ENCODE measurements at places on chromosomes 16 and 17.
A peak's percentile ranks its signal among the peaks of the same experiment; 100 is the strongest.

- no peak for DNase-seq
Measured at GRCh38 chr17:42271779-42272035, 4.5 kb downstream of the STAT5B start.

GRCh38 chr17:71535321-71535720, 585.5 kb upstream of the SOX9 start:
- DNase-seq: no peak

GRCh38 chr16:17331071-17331607, 139.6 kb downstream of the XYLT1 start:
- DNase-seq: no peak

DNA sequence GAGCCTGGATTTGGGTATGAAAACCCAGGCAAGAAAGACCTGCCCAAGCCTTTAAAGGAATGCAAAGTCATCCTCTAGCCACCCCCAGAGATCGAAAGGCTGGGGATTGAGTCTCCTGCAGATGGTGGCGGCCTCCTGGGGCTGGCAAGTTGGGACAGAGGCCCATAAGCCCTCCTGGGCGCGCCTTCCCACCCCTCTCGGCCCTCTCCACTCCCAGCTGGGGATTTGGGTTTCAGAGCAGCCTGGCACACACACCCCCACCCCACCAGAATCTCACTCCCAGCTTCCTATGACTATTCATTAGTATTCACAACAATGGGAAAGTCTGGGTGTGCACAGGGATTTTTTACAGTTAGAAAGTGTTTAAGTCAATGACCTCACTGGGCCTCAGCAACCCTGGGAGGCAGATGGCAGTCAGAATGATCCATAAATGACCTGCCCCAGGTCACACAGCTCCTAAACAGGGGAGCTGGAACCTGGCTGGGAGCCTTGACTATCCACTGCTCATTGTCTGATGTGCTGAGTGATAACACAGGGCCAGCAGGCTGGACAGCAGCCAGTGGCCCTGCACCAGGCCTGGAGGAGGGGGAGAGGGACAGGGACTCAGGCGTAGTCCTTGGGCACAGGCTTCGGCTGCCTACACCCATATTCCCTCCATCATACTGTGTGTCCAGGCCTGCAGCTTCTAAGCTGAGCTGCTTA, 12.1 kb downstream of the NHERF1 start:
- no peak for DNase-seq

DNA sequence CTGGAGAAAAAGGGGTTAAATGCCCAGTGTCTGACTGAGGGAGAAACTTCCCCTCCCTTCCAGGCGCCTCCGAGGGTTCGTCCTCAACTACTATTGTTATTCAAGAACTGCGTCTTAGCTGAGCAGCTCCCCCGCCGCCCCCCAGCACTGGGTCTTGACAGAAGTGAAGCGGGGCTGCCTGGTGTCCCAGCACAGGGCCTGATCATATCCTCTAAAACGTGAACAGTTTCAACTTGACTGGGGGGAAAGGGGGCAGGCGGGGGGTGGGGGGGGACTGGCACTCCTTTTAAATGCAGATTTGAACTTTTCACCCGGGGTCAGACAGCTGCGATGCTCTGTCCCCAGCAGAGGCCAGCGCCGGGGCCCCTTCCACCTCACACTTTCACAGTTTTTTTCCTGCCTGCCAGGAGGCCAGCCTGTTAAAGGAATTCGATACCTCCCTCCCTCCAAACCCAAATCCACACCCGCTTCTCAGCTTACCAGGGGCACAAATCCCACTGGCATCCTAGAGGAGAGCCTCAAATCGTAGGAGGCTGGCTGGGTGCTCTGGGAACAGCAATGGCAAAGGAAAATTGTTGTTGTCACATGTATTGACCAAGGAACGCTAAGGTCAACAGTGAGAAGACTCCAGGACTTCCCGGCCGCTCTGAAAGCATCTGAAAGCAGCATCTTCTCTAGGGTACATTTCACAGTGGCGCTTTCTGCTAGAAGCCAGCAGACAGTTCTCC, 14.5 kb downstream of the ZFHX3 start:
- no peak for DNase-seq

- peak; percentile 26 for DNase-seq
Measured at GRCh38 chr17:40315678-40316570, 6.9 kb downstream of the RARA start.

- no peak for DNase-seq
Measured at GRCh38 chr17:15335446-15335845, 6.0 kb downstream of the TEKT3 start.

DNA sequence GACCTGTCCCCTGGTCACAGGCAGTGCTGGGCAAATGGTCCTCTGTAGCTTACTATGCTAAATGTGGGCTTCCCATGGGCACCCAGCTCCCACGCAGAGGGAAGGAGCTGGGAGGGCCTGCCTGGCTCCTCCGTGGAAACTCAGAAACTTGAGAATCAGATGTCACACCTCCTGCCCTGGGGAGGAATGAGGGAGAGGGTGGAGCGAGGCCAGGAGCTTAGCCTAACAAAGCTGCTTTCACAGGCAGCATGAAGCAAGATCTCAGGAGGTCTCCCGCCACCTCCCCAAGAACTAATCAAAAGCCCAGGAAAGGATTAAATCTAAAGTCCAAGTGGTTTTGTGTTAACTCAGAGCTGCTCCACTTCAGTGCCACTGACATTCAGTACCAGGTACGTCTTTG, 33.6 kb upstream of the XYLT2 start:
- no peak for DNase-seq

DNA sequence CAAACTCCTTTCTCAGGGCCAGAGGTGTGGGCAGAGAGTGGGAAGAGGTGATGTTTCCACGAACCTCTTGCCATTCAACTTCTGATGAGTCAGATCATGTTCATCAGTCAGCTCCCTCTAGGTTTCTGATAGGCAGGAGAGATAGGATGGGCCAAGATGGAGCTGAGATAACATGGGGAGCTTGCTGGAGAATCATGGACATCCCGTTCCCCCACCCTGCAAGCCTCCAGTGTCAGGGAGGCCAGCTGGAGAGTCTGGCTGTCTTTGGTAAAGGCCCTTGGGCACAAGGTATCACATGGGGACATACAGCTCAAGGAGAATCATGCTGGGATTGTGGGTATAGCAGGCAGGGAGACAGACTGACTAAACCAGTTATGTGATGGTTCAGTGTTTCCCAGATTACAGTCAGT, 136.0 kb upstream of the IRX3 start:
- no peak for DNase-seq

DNA sequence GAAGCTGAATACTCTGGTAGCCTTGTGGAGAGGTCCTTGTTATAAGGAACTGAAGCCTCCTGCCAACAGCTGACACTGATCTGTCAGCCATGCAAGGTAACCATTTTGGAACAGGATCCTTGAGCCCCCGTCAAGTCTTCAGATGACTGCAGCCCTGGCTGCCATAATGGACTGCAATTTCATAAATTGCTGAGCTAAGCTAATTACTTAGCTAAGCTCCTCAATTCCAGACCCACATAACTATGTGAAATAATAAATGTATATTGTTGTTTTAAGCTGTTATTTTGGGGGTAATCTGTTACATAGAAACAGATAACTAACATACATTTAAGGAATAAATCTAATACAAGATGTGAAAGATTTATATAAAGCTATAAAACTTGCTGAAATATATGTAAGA, 16.6 kb downstream of the ADAT1 start:
- no peak for DNase-seq

DNA sequence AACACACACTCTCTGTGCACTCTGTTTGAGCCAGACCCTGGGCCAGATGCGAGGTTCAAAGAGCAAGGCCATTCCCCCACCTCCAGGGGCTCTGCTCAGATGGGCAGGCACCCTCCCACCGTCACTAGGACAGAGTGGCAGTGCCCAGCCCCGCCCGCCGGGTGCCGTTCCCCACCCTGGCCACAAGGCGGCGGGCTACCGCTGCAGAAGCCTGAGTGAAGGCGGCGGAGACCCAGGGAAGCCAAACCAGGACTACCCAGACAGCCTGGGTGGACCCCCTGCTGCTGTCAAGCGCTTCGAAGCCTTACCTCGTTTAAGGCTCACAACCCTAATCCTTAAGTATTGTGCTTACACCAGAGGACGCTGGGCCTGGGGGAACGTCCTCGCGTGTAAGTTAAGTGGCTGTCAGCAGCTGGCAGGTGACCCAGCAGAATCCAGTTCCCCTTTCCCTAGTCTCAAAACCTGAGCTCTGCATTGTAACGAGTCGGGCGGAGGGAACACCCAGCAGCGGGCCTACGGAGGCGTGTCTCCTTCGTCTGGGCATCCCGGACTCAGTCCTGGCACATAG, 4.5 kb downstream of the ARHGAP27 start:
- DNase-seq: peak; percentile 82

- DNase-seq: no peak
Measured at GRCh38 chr17:18119938-18120337, 11.4 kb downstream of the MYO15A start.

DNA sequence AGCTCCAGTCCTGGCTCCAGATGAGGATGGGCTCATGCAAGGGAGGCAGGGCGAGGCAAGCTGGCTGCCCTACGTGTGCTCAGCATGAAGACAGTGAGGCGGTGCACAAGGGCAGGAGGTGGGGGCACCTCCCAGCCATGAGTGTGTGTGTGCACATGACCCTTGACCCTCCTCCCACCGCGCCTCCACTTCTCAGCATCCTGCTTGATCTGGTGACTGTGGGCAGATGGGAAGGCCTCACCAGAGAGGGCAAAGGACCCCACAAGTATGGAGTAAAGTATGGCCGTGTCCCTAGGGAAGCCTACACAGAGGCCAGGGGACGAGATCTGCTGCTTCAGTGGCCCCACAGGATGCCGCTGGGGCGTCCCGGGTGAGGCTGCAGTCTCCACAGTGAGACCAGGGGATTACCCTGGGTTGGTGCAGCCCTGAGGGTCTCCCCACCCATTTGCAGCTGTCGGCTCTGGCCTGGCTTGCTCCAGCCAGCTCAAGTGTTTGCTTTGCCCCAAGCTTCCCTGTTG, 7.9 kb upstream of the RNF222 start:
- DNase-seq: no peak

GRCh38 chr16:72246423-72246822, 74.5 kb upstream of the PMFBP1 start:
- no peak for DNase-seq

- DNase-seq: peak; percentile 47
Measured at GRCh38 chr17:68431661-68432071, 25.6 kb downstream of the WIPI1 start.

GRCh38 chr17:4165301-4166010, 22.5 kb downstream of the CYB5D2 start:
- DNase-seq: no peak

GRCh38 chr17:74853048-74853397, 6.7 kb downstream of the GRIN2C start:
- no peak for DNase-seq

- no peak for DNase-seq
Measured at GRCh38 chr17:39736319-39737165, 1.2 kb upstream of the GRB7 start.

DNA sequence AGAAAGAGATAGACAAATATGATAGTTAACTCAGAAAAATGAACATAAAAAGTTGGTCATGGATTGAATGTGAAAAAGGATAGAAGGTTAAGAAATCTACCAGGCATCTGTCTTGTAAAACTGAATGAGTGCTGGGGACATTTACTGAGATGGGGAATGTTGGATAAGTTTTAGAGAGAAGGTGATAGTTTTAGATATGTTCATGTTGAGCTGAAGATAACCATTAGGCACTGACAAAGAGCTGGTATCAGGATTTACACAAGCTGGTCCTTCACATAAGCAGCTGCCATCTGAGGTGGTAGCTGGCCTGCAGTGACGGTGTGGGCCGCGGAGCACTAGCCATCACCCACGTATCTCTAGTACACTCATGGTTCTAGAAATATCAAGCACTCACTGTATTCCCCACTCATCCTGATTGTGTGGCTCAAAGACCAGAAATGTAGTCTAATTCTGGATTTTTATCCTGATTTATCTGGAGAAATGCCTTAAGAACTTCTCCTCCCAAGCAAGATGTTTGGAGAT, 194.4 kb upstream of the KCNJ16 start:
- DNase-seq: no peak

Measured in activated CD4-positive, alpha-beta T cell treated with anti-CD3 and anti-CD28 coated beads, Interleukin-10, Interleukin-2, amounts not matched to agents 100 ng/mL and 50 ng/mL, durations not matched to agents 16 hours and 8 hours (primary cell).